Eye (tissue), 1 donor: ENCODE measurements at places on chromosomes 5 and 9.
A peak's percentile ranks its signal among the peaks of the same experiment; 100 is the strongest.

GRCh38 chr9:122125509-122126330, 32.6 kb upstream of the TTLL11 start:
- peak; percentile 51 for DNase-seq

DNA sequence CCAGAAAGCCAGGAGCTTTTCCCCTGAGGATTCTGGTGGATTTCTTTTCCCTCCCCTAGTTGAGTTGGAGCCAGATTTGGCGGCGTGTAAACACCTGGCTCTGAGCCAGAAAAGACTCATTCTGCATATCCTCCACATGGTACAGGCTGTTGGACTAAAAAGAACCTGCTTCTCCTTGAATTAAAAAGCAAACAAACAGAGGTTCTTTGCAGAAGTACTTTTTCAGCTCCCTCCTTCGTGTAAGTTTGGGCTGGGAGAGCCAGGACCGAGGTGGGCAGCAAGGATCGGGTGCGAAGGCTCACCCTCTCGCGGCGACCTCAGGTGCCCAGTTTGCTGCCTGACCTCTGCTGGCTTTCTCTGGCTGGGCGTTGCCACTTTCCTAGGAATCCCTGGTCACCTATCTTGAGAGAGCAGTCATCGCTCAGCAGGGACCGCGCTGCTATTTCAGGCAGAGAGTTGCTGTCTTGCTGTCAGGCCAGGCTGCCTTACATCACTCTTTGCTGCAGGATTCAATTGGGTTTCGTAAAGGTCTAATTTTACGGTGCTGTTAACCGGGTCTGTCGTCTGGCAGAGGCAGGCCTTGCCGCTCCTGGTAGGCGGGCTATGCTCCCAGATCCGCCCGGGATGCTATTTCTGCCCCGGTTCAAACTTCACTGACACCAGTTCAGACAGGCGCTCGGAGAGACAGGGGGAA, 3.2 kb downstream of the PAPPA start:
- peak; percentile 86 for DNase-seq

DNA sequence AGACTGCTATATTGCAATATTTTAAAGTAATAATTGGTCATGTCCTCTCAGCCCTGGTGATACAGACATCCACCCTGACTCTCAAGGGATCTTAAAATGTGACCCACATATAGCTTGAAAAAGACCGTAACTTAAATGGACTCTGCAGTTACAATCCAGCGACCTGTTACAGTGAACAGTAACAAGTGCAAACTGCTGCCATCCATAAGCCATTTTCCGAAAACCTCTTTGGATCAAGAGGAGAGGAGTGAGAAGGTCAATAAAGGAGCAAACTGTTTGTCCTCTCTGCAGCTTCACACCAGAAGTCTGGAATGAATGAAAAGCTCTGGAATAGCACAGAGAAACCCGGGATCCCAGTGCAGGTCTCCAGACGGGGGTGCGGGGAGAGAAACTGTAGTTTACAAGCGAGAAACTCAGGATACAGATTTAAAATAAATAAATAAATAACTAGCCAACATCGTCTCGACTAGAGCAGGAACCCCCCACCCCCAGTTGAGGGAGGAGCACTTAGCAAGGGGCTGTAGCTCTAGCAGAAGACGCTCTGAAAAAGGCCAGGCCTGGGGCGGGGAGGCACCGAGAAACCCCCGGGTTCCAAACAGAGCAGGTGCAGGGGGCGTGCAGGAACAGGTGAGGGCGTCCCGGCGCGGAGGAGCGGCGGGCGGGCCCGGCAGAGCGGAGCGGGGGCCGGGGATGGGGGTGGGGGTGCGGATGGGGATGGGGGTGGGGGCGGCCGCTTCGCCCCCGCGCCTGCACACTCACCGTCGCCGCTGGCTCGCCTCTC, 572 bp downstream of the ZDHHC21 start:
- DNase-seq = peak; percentile 67

GRCh38 chr5:10711562-10711961, 49.5 kb downstream of the DAP start:
- DNase-seq = no peak
